ENCODE measurements at places on chromosomes 12 and 14.

DNA sequence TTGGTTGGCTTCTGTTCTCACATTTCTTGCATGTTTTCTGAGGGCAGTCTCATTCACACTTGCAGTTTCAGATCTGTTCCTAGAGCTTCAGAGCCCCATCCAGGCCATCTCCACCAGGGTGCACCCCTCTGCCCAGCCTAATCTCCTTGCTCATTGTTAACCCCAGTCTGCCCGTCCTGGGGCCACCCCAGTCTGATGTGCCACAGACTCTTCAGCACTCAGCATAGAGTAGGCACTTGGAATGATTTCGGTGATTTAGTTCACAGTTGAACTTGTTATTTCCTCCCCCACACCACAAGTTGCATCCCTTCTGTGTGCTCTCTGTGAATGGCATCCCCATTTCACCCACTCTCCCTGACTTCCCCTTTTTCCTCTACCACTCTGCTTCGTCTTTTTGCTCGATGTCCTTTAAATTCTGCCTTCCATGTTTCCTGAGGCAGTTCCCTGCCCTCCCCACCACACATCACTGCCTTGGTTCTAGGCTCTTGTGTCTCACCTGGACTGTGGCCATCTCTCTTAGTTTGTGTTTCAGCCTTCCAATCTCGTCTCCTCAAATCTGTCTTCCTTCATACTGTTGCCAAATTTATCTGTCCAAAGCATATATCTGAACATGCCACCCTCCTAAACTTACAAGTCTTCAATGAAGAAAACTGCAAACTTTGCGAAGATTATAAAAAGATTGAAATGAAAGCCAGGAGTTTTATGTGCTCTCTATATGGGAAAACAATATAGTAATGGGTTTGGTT lies 41.5 kb downstream of the ANO6 start:
- DNase-seq, result no peak

DNA sequence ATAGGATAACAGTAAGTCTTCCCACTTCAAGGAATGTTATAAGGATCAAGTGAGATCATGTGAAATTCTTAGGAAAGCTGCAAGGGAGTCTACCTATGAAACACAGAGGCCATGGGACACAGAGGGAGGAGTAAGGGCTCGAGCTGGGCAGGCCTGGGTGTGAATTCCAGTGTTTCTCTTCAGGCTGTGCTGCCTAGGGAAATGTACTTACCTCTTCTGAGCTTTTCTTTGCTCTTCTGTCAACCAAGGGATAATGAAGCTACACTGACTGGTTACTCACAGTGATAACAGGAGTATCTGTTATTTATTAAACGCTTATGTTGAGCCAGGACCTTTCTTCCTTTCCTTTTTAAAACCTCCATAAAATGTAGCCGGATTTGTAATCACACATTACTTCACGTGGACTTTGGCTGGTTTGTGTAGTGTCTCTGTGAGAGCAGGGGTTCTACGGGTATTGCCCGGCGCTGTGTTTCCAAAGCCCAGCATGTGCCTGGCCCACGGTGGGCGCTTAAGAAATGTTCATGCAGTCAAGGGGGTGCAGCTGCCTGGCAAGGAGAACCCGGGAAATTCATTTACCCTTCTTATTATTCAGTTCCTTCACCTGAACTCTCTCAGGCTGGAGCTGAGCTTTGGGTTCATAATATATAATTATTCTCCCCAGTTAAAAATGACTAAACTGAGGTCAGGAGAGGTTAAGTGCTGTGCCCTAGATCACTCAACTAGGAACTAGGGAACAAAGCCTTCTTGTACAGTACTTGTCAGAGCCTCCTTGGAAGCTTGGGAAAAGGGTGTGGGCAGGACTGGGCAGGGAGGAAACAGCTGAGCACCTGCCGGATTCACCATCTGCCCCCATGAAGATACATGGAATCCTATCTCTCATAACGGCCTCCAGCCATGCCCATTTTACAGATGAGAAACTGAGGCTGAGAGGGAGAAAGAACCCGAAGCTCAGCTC lies 214.2 kb downstream of the CACNA1C start:
- DNase-seq, result no peak

DNA sequence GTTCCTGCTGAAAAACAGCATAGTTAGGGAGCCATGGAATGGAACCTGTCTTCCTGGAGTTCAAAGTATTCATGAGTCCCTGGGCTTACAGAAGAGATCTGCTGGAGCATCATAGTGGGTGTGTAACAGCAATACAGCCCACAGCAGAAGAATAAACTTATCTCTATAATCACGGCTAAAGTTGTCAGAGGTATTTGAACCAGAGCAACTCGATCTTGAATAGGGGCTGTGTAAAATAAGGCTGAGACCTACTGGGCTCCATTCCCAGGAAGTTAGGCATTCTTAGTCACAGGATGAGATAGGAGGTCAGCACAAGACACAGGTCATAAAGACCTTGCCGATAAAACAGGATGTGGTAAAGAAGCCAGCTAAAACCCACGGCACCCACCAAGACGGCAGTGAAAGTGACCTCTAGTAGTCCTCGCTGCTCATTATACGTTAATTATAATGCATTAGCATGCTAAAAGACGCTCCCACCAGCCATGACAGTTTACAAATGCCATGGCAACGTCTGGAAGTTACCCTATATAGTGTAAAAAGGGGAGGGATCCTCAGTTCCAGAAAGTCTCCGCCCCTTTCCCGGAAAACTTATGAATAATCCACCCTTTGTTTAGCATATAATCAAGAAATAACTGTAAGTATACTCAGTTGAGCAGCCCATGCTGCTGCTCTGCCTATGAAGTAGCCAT lies 223.4 kb downstream of the PCNX1 start:
- no peak for DNase-seq

- DNase-seq, result no peak
Observed at GRCh38 chr12:10075451-10075850, 23.3 kb downstream of the CLEC1A start.

- no peak for DNase-seq
Observed at GRCh38 chr12:11655842-11656241, 6.4 kb downstream of the ETV6 start.

- DNase-seq, result no peak
Observed at GRCh38 chr14:22542360-22542759, 46.7 kb downstream of the DAD1 start.

- no peak for DNase-seq
Observed at GRCh38 chr14:74140374-74140850, 55.7 kb downstream of the LIN52 start.

DNA sequence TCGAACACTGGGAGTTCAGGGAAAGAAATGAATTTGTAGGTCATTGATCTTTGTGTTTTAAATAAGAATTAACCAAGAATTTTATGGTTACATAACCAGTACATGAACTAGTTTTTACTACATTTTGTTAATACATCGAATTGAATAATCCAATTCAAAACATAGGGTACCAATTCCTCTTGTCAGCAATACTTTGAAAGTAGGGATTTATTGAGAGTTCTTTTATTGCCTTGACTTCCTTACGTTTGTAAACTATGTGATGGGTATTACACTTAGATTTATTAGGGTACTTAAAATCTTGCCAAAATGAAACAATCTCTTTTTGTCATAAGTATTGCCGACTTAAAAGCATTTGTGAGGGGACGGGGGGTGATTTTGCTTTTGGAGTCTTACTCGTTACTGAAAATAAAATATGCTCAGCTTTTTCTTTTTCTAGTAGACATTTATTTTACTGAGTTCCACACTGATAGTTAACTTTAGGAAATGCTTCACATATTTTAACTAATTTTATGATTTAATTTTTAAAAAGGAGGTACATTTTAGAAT lies 22.4 kb downstream of the SOCS2 start:
- no peak for DNase-seq

GRCh38 chr12:110176745-110177144 lies 52.6 kb downstream of the IFT81 start:
- DNase-seq, result no peak

- peak; percentile 90 for DNase-seq
Observed at GRCh38 chr12:123457980-123458779, at the start of gene SNRNP35. Gene SNRNP35, plus strand, starts transcription at chr12:123458139. Its CDS starts 7,402 bp downstream, at chr12:123465541.

GRCh38 chr12:122355706-122356105 lies 66.8 kb downstream of the CLIP1 start:
- DNase-seq, result no peak

- DNase-seq, result no peak
Observed at GRCh38 chr12:76276499-76277151, 71.6 kb downstream of the BBS10 start.

Data from CD4-positive, alpha-beta T cell treated with Interleukin-6 for 4 hours (primary cell).